NCI-H69 (cell line): ENCODE measurements at places on chromosomes 5 and 9.
A peak's percentile ranks its signal among the peaks of the same experiment; 100 is the strongest.

DNA sequence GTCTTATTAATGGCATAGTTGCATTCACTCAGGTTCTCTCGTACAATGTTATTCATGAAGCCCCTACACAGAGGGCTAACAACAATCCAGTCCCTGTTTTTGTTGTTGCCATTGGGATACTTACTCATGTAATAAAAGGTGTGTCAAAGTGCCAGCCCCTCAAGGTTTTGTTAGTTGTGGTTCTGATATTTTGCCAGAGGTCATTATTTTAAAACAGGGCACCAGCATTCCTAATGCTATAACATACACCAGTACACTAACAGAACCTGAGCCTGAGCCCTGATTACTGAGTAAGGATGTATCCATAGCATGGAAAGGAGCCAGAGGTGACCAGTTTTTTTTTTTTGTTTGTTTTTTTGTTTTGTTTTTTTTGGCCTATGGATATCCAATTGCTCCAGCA is 50.2 kb downstream of the SMC2 start:
- no peak for DNase-seq

DNA sequence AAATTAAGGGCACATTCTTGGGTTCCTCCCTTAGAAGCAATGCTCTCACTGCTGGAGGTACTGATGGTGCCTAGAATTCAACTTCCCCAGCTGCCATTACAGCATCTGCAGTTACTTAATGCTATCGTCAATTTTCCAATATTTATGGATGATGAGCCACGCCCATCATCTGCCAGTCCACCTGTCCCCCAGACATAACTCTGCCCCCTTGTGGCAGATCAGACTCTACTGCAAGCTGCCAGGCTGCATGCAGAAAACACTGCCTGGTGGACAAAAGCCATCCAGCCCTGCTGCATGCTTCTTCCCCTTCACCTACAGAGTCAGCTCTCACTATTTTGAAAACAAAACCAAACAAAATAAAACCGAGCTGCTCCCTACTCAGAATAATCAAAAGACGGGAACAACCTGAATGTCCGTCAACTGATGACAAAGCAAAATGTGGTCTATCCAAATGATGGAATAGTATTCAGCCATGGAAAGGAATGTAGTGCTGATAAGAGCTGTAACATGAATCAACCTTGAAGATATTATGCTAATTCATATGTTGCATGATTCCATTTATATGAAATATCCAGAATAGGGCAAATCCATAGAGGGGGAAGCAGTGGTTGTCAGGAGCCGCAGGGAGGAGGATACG is 66.4 kb downstream of the RETREG1 start:
- peak; percentile 86 for DNase-seq

DNA sequence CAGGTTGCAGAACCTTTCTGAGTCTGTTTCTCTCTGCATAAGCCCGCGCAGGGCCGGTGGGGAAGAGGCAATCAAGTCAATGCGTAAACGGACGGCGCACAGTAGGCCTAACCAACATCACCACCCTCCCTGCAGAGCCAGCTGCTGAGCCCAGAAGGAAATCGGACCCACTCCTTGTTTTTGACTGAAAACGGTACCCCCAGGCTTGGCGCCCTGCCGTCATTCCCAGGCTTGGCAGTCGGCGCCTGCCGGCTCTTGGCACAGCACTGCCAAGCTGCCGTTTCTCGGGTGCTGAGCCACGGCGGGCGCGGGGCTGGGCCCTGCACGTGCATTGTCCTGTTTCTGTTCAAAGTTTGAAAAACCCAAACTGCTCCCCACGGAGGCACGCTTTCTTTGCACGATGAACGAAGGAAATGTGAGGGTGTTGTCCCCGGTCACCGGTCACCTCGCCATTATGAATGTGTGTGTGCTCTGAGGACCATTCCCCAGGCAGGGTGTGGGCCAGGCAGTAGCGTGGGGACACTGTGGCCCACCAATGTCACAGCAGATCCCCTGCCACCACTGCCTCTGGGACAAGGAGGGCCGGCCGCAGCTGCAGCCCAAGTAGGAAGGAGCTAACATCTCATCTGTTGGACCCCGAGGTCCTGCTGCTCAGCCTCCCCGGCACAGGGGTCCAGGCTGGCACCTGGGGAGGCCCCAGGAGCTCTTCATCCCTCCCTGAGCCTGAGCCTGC is 20.1 kb downstream of the FIBCD1 start:
- no peak for DNase-seq

DNA sequence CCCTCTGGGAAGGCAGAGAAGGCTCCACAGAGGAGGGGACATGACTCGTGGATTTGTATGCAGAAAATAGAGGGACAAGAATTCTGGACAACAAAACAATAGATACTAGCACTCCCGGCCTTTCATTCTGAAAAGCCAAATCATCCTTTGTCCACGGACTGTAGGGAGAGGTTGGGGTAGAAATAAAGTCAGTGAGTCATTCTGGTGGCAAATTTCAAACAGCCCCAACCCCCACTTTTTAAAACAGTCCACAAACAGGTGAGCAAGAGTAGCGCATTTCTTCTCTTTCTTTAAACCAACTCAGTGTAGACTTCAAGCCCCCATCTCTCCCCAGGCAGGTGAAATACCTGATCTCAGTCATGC is 56.1 kb downstream of the PTPDC1 start:
- DNase-seq = no peak

DNA sequence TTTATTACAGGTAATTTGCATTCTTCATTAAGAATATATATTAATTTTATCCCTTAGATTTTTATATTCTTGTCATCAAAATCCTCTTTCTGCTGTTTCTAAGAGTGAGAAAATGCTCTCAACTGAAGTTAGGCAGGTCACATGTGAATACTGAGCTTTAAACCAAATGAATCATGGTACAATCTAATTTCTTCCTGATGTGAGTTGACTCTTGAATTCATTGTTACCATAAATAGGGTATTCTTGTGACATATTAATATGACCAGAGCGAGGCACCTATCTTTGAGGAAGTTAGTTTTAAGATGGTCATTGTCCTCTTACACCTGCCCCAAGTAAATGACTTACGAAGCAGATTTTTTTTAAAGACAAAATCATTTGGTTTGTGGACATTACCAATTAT is 17.4 kb downstream of the C9orf85 start:
- DNase-seq = no peak

DNA sequence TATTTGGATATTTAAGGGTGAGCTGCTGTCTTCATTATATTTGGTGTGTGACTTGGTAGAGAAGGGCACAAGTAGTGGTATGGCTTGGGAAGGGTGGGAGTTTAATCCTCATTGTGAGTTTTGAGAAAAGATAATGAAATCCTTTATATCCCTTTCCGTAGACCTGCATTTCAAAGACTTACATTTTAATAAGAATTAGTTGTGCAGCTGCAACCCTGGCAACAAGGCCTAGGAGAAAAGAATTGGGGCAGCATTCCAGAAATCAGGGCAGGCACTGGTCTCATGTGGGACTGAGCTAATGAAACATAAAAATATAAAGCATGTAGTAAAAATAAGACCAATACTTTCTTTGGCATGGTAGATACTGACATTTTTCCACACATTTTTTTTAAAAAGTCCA is 60.5 kb downstream of the CDC42SE2 start:
- no peak for DNase-seq

DNA sequence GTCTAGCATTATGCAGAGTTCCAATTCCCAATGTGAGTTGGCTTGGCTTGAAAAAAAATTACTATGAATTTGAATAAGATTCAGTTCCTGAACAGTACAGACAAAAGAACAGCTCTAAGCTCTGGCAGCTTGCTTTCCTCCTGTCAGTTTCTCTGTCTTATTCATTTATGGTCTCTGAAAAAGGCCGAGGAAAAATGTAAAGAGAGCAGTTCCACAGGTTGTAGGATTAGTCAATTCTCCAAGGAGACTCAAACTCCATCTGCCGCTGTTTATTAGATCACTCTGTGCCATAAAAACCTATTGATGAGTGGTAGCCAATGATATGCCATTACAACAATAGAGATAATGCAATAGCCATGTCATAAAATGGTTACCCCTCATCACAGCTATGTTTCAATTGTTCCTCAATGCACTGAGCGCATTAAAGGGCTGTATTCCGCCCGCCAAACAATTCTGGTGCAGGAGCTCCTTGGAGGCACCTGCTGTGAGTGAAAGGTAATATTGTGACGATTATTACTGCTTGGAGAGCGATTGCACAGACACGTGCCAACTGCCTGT is 188.2 kb downstream of the ARRDC3 start:
- DNase-seq = peak; percentile 95

- DNase-seq = no peak
Observed at GRCh38 chr5:31639481-31640411, 815 bp downstream of the PDZD2 start.

GRCh38 chr5:111954516-111955395 is 197.8 kb upstream of the NREP start:
- DNase-seq = no peak

DNA sequence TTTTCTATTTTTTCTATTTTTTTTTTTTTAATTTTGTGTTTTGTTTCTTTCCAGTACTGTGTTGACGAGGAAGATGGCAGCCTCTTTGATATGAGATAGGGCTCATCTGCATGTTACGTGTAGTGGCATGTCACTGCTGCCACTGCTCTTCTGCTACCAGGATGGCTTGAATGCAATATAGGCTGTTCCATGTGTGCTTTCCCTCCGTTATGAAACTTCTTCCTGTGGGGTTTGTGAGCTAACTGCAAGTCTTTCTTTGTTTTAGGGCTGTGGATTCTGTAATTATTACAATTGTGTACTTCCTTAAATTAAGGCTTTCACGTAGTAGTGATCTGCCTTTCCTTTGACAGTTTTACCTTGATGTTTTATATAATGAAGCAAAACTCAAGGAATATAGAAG is 184.6 kb downstream of the KDM4C start:
- DNase-seq = no peak

DNA sequence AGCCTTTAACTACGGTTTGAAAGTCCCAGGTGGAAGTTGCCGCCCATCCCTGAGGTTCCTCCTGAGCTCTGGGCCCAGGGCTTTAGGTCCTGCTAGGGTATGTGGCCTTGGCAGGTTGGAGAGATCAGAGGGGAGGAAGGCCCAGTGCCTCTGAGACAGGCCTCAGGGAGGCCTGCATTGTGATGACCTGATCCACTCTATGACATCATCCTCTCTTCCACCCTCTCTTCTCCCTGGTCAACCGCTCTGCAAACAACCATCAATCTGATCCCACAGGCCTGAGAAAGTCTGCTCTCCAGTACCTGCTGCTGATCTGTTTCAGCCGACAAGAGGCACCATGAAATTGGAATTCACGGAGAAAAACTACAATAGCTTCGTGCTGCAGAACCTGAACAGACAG is at the start of gene CCIN:
TSS of gene CCIN (plus strand) at position 223 of the 400 bp plus-strand sequence. CDS start at position 338, 115 bp downstream.
- no peak for DNase-seq

GRCh38 chr9:117302487-117302886 is 112.4 kb downstream of the ASTN2 start:
- DNase-seq = peak; percentile 52

GRCh38 chr5:1508659-1509290 is 15.0 kb downstream of the LPCAT1 start:
- DNase-seq = no peak

DNA sequence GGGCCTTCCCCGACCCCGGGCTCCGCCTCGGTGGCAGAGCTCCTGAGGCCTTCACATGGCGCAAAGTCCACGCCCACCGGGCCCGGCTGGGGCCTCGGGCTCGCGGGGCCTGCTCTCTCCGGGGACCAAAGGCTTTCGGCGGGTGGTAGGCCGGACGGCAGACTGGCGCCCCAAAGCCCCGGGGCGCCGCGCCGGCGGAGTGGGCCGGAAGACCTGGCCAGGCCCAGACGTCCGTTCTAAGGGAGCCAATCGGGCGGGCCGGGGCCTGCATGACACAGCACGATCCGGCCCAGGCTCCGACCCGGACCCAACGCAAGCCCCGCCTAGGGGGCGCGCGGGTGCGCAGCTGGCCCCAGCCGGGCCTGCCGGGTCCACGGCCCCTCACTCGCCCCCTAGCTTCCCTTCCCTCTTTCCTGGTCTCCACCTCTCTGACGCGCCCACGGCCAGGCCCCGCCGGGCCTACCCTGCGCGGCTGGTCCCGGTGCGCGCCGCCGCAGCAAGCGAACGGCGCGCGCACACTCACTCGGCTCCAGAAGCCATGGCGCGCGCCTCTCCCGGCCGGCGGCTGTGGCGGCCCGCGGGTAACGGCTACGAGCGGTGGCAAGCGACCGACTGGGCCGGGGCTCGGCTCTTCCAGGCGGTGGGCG is 488 bp downstream of the VCP start:
- peak; percentile 91 for DNase-seq

DNA sequence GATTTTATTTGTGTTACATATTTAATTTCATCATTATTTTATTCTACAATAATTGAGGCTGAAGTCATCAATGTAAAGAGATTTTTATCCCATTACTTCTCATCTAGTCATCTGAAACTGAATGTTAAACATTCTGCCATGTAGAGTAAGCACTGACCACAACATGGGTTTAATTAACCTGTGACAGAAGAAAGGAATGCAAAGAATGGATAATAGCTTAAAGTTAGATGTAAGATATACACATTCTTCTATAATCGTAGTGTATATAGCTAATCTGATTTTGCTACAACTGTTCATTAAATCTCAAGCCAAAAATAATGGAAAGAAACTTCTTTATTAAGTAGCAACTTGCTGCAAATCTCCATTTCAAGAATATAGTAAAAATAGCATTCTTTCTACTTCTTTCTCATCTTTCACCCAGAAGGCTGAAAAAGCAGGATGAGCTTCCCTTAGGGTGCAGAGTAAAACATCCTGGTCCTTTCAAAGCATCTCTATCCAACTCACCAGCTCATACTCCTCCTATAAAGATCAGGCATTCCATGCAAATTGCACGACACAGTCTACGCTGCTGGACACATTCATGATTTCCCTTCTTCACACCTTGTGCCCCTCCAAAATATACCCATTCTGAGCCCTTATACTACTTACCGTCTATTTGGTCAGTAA is 115.2 kb downstream of the EFNA5 start:
- no peak for DNase-seq

DNA sequence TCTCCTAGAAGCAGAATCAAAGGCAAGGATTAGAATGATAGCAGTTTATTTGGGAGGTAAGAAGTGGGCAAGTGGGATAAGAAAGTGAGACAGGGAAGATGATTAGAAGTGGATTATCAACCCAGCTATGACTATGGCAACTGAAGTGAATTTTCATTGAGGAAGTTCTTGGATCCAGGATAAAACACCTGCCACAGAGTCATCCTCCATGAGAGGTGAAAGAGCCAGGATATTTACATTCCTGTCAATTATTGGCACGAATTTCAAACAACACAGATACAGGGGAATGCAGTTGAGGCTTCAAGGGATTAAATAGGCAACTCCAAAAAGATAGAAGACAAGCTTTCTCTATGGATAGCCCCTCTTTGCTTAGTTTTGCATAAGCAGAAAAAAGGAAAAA is 31.8 kb upstream of the ZNF366 start:
- no peak for DNase-seq

GRCh38 chr5:145568581-145568980 is 266.6 kb downstream of the PRELID2 start:
- DNase-seq = peak; percentile 74

DNA sequence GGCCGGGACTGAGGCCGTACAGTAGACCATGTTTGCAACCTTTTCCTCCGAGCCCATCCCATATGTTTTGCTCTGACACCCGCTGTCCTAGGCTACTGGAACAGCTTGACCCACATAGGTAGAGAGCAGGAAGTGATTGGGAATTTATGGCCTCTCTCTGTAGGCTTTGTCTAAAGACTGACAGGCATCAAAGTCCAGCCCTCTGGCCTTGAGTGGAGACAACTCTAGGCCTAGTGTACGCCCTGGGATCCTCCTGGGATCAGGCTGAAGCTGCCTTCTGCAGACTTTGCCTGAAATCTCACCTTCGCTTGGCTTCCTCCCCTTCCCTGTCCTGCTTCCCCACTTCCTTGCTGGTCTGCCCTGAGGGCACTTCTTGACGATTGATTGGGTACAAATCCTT is 13.6 kb upstream of the AKNA start:
- DNase-seq = no peak

GRCh38 chr5:168434001-168434400 is 52.3 kb upstream of the RARS1 start:
- DNase-seq = peak; percentile 75
